ELR (cell line): ENCODE measurements at places on chromosomes 4 and X.
A peak's percentile ranks its signal among the peaks of the same experiment; 100 is the strongest.

DNA sequence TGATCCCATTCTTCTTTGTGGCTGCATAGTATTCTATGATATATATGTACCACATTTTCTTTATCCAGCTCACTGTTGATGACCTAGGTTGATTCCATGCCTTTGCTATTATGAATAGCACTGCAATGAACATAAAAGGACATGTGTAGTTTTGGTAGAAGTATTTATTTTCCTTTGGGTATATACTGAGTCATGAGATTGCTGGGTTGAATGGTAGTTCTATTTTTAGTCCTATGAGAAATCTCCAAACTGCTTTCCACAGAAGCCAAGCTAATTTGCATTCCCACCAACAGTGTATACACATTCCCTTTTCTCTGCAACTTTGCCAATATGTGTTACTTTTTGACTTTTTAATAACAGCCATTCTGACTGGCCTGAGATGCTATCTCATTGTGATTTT lies 278.3 kb downstream of the PCDH18 start:
- DNase-seq: peak; percentile 13

DNA sequence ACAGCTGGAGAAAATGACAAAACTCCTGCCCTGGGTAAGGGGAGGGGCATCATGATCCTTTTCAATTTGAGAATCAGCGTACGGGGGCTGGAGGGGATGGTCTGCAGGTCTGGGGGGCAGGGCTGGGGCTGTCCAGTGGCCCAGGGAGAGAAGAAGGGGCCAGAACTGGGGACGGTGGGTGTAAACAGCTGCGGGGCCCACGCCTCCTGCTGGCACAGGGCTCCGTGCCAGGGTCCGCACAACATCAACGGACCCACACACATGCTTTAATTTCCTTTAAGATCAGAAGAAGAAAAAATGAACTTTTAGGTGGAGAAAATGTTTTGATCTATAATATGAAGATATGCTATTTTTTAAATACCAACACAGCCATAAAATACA lies 52.1 kb downstream of the PSAPL1 start:
- no peak for DNase-seq

- peak; percentile 52 for DNase-seq
These were observed 668 bp upstream of the TAPT1 start for GRCh38 chr4:16226816-16227461.

- no peak for DNase-seq
These were observed 497.7 kb downstream of the IDS start for GRCh38 chrX:149007423-149007822.

GRCh38 chr4:141179474-141180373 lies 41.0 kb upstream of the ZNF330 start:
- no peak for DNase-seq

DNA sequence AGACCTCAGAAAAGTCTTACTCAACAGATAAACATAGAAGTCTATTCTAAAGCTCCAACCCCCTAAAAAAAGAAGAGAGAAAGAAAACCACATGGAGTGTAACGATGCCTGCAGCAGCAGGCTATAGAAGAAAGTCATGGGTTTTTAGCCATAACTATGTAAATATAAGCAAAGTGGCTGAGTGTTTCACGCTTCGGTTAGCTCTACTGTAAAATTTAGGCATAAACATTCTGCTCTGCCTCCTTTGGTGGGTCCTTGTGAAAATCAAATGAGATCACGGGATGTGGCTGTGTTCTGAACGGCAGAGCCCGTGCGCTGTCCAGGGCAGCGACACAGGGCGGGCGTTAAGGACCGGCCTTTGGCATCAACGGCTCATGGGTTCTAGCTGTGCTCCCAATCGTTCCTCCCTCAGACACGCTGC lies 78.4 kb downstream of the IRF2 start:
- DNase-seq: no peak

- peak; percentile 34 for DNase-seq
These were observed 140.9 kb upstream of the ANK2 start for GRCh38 chr4:112908511-112908910.

- DNase-seq: no peak
These were observed 334.0 kb downstream of the STIM2 start for GRCh38 chr4:27194599-27195176.

GRCh38 chrX:152873361-152873760 lies 24.5 kb upstream of the ZNF185 start:
- DNase-seq: no peak

DNA sequence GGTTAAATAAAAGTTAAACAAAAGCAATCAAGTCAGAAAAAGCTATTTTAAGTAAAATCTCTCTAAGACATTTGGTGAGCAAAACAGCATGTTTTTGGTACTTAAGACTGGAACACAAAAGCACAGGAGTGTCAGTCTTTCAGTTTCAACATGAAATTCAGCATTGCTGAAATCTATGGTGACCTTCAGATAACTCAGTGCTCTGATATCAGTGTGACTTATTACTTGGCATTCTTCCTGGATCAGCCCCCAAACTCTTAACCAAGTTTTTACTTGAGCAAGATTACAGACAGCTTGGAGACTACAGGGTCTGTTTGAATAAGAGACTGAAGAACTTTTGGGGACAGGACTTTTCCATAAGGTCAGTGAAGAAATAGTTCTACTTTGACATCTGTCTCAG lies 437.2 kb downstream of the RAPGEF2 start:
- no peak for DNase-seq
